ENCODE measurements at places on chromosomes 7 and 10. TPM values are rescaled to one million over a fixed set of nuclear protein-coding genes. Genes with fewer than 3 reads are reported as not detected.

- H3K27ac ChIP-seq, result peak overlapping the region; percentile 74
- no peaks in the 10 kb centered on the region for H3K27me3 ChIP-seq
- no peak for DNase-seq
- peaks cover 4% of the 10 kb centered on the region for H3K4me1 ChIP-seq
- H3K36me3 ChIP-seq, result no peaks in the 10 kb centered on the region
Measured at GRCh38 chr7:142908921-142909890, 23.7 kb upstream of the TRPV6 start.

- no peaks in the 10 kb centered on the region for H3K4me1 ChIP-seq
- H3K27me3 ChIP-seq, result no peaks in the 10 kb centered on the region
- H3K36me3 ChIP-seq, result no peaks in the 10 kb centered on the region
Measured at GRCh38 chr7:117854186-117854585, 19.1 kb downstream of the CTTNBP2 start.

DNA sequence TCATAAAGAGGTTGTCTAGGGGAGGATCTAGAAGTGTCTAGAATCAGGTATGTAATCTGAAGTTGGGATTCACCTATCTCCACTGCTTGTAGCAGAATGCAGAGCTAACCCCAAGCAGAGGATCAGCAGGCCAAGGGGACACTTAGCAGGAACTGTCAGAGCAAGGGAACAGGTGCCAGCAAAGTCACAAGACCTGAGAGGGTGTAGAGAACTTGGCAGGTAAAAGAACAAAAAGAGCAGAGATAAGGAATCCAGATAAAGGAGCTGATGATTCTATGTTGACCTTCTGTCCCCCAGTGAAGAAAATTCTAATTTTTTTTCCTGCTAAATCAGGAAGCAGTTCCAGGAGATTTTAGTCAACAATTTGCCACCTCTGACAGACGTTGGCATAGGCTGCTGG, 91.4 kb upstream of the CCDC71L start:
- peaks cover 7% of the 10 kb centered on the region for H3K4me1 ChIP-seq
- no peak overlapping the region for H3K27ac ChIP-seq

GRCh38 chr7:44307301-44307900, 18.0 kb downstream of the CAMK2B start:
- no peaks in the 10 kb centered on the region for H3K36me3 ChIP-seq
- H3K4me3 ChIP-seq, result no peak overlapping the region
- no peaks in the 10 kb centered on the region for H3K27me3 ChIP-seq
- H3K27ac ChIP-seq, result no peak overlapping the region
- DNase-seq, result peak; percentile 30
- no peaks in the 10 kb centered on the region for H3K4me1 ChIP-seq

DNA sequence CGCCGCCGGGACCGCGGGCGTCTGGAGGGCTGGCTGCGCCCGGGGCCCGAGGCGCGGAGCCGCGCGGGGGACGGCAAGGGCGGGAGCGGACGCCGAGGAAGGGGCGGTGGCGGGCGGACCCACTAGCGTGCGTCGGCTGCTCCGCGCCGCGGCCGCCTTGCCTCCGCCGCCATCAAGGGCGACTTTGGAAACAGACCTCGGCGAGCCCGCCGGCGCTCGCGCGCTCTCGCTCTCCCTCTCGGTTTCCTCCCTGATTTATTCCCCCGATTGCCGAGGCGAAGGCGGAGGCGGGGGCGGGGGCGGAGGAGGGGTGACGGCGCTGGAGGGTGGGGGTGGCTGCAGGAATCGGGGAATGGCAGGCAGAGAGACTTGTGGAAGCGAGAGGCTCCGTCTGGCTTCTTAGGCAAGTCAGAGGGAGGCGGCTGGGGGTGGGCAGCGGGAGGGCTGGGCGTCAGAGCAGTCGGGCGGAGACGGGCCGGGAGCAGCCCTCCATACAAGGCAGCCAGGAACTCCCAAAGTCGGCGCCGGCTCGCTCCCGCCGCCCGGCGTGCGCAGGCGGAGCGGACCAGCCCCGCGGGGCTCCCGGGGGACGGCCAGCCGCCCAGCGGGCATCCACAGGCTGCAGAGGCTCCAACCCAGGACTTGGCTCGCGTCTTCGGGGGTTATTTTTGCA, at the start of gene CACNA2D1:
Gene CACNA2D1, minus strand, starts transcription at position 231 of the 673 bp plus-strand sequence.
- H3K27ac ChIP-seq, result peak within 1 kb of the TSS; percentile 19
- H3K27me3 ChIP-seq, result peaks cover 10% of the 10 kb centered on the region
- no peaks in the 10 kb centered on the region for H3K36me3 ChIP-seq

DNA sequence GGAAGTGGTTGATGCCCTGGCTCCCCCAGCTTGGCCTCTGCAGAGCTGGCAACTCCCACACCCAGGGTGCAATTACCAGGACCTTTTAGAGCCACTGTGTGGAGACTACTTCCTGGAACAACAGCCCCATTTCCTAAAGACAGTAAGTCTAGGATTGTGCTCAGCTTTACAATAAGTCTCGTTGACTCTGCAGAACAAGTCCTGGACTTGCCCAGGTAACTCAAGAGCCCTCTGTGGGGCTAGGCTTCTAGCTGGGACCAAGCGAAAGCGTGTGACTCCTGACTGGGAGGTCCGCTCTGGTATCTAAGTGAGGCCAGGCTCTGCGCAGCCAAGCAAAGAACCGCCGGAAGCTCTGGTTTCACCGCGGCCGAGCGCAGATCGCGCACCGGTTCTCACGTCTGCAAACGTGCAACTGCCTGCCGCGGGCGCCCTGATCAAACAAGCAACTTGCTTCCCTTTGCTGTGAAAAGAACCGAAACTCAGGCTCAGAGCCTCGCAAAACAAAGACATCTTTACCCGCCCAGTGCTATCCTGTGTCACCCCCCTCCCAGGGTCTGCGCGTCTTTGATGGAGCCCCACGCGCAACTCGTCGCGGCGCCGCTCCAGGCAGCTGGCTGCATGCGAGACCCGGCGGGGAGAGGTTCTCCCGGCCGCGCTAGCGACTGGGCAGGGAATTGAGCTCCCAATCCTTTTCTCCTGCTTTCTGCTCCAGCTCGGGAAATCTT, 4.4 kb upstream of the PDLIM1 start:
- DNase-seq, result peak; percentile 73
- peak overlapping the region; percentile 27 for H3K27ac ChIP-seq
- H3K36me3 ChIP-seq, result no peaks in the 10 kb centered on the region
- no peaks in the 10 kb centered on the region for H3K4me1 ChIP-seq

GRCh38 chr7:103857435-103857834, 132.0 kb downstream of the RELN start:
- H3K36me3 ChIP-seq, result no peaks in the 10 kb centered on the region
- H3K4me1 ChIP-seq, result no peaks in the 10 kb centered on the region
- DNase-seq, result no peak
- no peaks in the 10 kb centered on the region for H3K27me3 ChIP-seq

- no peak overlapping the region for H3K27ac ChIP-seq
- H3K27me3 ChIP-seq, result no peaks in the 10 kb centered on the region
Measured at GRCh38 chr7:132511921-132512320, 64.3 kb downstream of the PLXNA4 start.

GRCh38 chr10:114313139-114313538, 74.1 kb downstream of the VWA2 start:
- H3K27ac ChIP-seq, result no peak overlapping the region
- H3K4me1 ChIP-seq, result no peaks in the 10 kb centered on the region
- no peak for DNase-seq
- H3K4me3 ChIP-seq, result no peak overlapping the region
- H3K27me3 ChIP-seq, result no peaks in the 10 kb centered on the region
- H3K36me3 ChIP-seq, result no peaks in the 10 kb centered on the region

GRCh38 chr7:6647080-6647479, 10.0 kb downstream of the ZNF316 start:
- H3K4me3 ChIP-seq, result no peak overlapping the region
- H3K4me1 ChIP-seq, result no peaks in the 10 kb centered on the region
- H3K27me3 ChIP-seq, result no peaks in the 10 kb centered on the region
- H3K36me3 ChIP-seq, result peaks cover 14% of the 10 kb centered on the region
- no peak for DNase-seq
- H3K27ac ChIP-seq, result no peak overlapping the region

DNA sequence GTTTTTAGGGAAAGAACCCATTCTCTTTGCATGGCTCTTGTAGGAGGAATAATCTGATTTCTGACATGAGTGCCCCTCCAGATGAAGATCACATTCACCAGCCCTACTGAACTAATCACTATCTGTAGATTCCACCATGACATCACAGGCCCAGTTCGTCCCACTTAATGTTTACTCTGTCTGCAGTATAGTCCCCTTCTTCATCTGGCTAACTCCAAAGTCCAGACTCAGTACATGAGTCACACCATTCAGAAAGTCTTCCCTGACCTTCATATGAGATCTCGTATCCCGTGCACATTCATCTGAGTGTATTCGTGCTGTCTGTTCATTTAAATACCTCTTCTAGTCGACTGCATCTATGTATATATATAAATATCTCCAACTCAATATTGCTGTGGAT, 366.5 kb upstream of the AKR1E2 start:
- no peaks in the 10 kb centered on the region for H3K36me3 ChIP-seq
- H3K4me1 ChIP-seq, result no peaks in the 10 kb centered on the region
- no peak overlapping the region for H3K4me3 ChIP-seq
- DNase-seq, result no peak

GRCh38 chr10:86937502-86938154, 19.8 kb downstream of the MMRN2 start:
- no peaks in the 10 kb centered on the region for H3K27me3 ChIP-seq
- H3K4me1 ChIP-seq, result no peaks in the 10 kb centered on the region
- DNase-seq, result no peak

GRCh38 chr10:29861811-29862505, 197.4 kb downstream of the JCAD start:
- DNase-seq, result no peak
- H3K4me3 ChIP-seq, result no peak overlapping the region
- H3K27ac ChIP-seq, result no peak overlapping the region
- H3K36me3 ChIP-seq, result no peaks in the 10 kb centered on the region
- no peaks in the 10 kb centered on the region for H3K4me1 ChIP-seq
- H3K27me3 ChIP-seq, result no peaks in the 10 kb centered on the region

GRCh38 chr7:68684996-68685395, 913.3 kb upstream of the AUTS2 start:
- H3K36me3 ChIP-seq, result no peaks in the 10 kb centered on the region
- no peak for DNase-seq
- no peaks in the 10 kb centered on the region for H3K27me3 ChIP-seq
- H3K4me3 ChIP-seq, result no peak overlapping the region
- H3K27ac ChIP-seq, result no peak overlapping the region

GRCh38 chr7:34851431-34851830, 185.9 kb downstream of the DPY19L1 start:
- H3K4me1 ChIP-seq, result no peaks in the 10 kb centered on the region
- no peak for DNase-seq
- H3K36me3 ChIP-seq, result no peaks in the 10 kb centered on the region
- no peak overlapping the region for H3K4me3 ChIP-seq
- no peaks in the 10 kb centered on the region for H3K27me3 ChIP-seq

- no peaks in the 10 kb centered on the region for H3K36me3 ChIP-seq
- H3K4me3 ChIP-seq, result no peak overlapping the region
Measured at GRCh38 chr7:3887096-3887690, 586.1 kb downstream of the SDK1 start.

DNA sequence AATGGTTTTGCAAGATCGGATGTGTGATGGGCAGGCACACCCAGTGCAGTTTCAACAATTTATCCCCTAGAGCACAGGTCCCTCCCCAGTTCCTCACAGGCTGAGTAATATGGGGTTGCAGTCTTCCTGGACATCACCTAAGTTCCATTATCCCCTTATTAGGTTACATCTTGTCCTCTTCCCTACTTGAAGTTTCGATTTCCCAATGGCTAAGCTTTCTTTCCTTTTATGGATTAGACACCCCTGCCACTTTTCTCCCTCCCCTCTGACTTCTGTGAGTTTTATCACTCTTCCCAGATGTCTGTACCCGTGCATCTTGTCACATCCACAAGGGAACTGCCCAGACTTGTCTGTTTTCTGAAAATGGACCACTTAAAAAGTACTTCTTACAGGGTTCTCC, 2.4 kb upstream of the NIPSNAP2 start:
- no peak overlapping the region for H3K27ac ChIP-seq
- peaks cover 12% of the 10 kb centered on the region for H3K4me1 ChIP-seq
- no peak overlapping the region for H3K4me3 ChIP-seq
- no peaks in the 10 kb centered on the region for H3K36me3 ChIP-seq
- DNase-seq, result no peak
- H3K27me3 ChIP-seq, result no peaks in the 10 kb centered on the region

DNA sequence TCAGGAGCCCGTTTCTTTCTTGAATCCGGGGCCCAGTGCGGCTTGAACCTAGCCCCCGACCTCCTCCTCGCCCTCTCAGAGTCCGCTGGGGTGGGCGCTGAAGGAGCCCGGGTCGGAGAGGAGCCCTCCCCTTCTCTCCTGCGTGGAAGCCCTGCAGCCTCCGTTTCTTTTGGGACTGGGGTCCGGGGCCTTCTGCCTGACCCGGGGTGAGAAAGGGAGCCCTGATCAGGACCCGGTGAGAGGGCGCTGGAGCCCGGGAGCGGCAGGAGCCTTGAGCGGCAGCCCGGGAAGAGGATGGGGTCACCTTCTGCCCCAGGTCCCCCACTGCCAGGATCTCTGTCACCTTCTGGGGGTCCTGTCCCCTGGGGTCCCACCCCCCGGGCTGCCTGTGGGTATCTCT, 162.3 kb downstream of the ZNF33B start:
- no peaks in the 10 kb centered on the region for H3K36me3 ChIP-seq
- no peaks in the 10 kb centered on the region for H3K27me3 ChIP-seq
- H3K4me3 ChIP-seq, result no peak overlapping the region
- no peak for DNase-seq
- H3K4me1 ChIP-seq, result no peaks in the 10 kb centered on the region

GRCh38 chr7:109503421-109503820, 933.7 kb downstream of the DNAJB9 start:
- no peak for DNase-seq
- H3K36me3 ChIP-seq, result no peaks in the 10 kb centered on the region
- no peak overlapping the region for H3K4me3 ChIP-seq
- no peaks in the 10 kb centered on the region for H3K4me1 ChIP-seq
- no peaks in the 10 kb centered on the region for H3K27me3 ChIP-seq

GRCh38 chr7:107690611-107691010, 30.0 kb downstream of the SLC26A4 start:
- DNase-seq, result no peak
- H3K27me3 ChIP-seq, result no peaks in the 10 kb centered on the region
- H3K4me3 ChIP-seq, result no peak overlapping the region
- H3K36me3 ChIP-seq, result no peaks in the 10 kb centered on the region
- no peak overlapping the region for H3K27ac ChIP-seq

DNA sequence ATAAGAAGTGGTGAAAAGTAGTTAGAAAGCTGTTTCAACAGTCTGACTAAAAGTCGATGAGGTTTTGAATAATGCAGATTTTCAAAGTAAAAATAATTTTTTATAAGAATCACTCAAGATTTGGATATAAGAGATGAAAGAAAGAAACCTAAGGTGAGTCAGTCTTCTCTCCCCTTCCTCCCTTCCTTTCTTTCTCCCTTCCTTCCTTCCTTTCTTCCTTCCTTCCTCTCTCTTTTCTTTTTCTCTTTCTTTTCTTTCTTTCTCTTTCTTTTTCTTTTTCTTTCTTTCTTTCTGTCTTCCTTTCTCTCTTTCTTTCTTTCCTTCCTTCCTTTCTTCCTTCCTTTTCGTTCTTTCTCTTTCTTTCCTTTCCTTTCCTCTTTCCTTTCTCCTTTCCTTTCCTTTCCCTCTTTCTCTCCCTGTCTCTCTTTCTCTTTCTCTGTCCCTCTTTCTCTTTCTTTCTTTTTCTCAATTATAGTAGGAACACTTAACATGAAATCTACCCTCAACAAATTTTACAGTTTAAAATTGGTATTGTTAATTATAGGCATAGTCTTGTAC, 308.6 kb downstream of the ARL4A start:
- H3K27me3 ChIP-seq, result no peaks in the 10 kb centered on the region
- H3K4me1 ChIP-seq, result no peaks in the 10 kb centered on the region
- H3K4me3 ChIP-seq, result no peak overlapping the region
- H3K36me3 ChIP-seq, result no peaks in the 10 kb centered on the region

GHRHR gene
- not detected for total RNA-seq

MINDY4 gene
- total RNA-seq, result 3.3 TPM

CALCR gene
- total RNA-seq, result not detected

ITPRIP gene
- total RNA-seq, result 4.4 TPM

SLC13A4 gene
- not detected for total RNA-seq

TDRD1 gene
- 0.51 TPM for total RNA-seq

VPS37D gene
- total RNA-seq, result 3.9 TPM

CPN1 gene
- not detected for total RNA-seq

ZEB1 gene
- 9.7 TPM for total RNA-seq

INMT gene
- 4.3 TPM for total RNA-seq

All from pancreas (tissue), 10 donors.